ENCODE measurements at places on chromosomes 7 and 10.

DNA sequence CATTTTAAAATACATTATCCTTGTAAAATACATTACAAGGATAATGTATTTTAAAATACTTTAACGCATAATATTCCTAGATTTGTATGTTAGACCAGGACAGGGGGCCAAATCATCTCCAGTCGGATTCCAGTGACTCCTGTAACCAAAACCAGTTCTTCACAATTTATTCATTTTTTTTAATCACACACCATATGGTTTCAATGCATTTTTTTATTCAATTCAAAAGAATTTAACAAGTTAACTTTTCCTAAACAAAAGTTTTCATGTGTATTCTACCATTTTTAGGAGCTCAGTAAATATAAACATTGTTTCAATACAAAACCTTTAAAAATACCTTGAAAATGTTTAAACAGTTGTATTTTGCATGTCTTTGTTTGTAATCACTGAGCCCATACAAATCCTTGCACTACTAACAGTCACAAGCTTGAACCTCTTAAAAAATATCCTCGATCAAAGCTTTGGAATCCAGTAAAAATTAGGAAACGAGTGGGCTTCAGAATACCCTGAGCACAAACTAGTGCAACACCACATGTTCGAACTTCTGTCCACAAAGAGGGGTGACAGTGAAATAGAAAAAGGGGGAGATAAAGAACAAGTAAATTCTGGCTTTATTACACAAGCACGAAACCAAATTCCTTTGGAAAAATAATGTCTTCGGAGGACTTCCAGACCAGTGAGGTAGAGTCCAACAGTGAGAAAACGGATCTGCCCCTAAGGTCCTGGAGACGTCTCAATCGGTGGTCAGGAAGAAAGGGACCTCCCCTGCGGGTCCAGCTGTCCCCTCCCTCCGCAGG is 1.6 kb downstream of the CCDC71L start:
- no peak for DNase-seq

DNA sequence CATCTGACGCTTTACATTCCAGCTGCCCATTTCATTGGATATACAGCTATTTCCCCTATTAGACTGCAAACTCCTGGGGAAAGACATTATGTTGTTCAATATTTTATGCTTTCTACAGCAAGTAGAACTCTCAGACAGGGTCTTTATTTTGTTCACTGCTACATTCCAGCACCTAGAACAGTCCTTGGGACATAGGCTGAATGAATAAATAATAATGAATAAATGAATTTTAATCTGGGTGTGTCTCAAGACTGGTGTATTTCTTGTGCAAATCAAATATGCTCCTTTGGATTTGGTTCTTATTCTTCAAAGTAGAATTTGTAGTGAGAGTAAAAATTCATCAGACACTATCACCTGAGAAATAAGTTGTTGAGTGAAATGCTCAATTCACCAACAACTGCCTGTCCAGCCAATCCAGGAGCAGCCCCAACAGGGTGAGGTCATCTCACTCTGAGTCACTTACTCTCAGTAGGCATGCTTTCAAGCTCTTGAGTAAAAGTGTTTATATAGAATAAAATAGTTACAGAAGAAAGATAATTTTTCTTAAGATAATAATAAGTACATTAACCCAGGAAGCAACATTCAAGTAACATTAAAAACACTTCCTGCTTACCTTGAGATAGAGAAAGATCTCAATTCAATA is 287.5 kb upstream of the NPVF start:
- no peak for DNase-seq

DNA sequence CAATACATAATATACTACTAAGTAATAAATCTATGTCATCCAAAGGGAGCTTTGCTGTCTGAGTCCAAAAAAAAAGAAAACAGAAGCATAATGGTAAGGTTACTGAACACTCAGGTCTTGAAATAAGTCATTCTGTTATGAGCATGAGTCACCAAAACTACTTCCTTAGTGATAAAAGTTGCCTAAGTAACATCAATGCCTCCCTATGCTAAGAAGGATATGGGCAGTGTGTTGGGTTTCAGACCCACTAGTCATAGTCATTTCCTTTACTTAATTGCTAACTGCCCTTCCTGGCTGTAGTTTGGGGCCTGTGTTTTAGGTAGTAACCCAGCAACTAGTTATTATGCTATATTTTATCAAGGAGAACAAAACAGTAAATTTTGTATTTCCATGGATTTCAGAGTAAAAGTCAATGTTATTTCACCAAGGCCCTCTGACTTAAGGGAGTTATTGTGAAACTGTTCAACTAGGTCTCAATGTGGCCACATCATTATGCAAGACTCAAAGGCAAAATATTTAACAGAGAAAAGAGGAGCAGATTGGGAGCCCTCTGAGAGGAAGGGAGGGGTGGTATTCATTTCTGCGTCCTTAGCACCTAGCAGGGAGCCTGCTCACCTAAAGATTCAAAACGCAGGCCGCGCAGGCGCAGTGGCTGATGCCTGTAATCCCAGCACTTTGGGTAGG is 11.7 kb upstream of the VIM start:
- DNase-seq, result peak; percentile 36

- no peak for DNase-seq
Observed at GRCh38 chr10:115441907-115442545, 348.9 kb downstream of the ATRNL1 start.

- no peak for DNase-seq
Observed at GRCh38 chr10:48554656-48555055, 50.2 kb downstream of the ARHGAP22 start.

GRCh38 chr7:11170863-11171568 is 197.3 kb downstream of the PHF14 start:
- no peak for DNase-seq

DNA sequence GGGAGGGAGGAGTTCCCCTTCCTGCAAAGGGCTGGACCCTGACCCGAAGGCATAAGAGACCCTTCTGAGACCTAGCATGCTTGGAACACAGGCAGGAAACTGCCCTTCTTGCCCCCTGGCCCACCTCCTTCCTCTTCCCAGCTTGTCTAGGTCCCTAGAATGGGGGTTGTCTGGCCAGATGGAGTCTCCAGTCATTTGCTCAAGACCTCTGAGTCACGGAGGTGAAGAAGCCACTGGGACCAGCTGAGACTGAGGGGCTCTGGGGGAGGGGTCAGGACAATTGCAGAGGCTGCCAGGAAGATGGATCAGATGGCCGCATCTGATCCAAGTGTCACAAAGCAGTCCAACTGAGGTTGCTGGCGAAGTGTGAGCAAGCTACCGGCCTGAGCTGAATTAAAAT is 46.2 kb downstream of the COL13A1 start:
- DNase-seq, result no peak

GRCh38 chr10:52276986-52277385 is 37.1 kb upstream of the DKK1 start:
- no peak for DNase-seq

GRCh38 chr10:4790922-4791321 is 35.1 kb upstream of the AKR1E2 start:
- DNase-seq, result no peak

DNA sequence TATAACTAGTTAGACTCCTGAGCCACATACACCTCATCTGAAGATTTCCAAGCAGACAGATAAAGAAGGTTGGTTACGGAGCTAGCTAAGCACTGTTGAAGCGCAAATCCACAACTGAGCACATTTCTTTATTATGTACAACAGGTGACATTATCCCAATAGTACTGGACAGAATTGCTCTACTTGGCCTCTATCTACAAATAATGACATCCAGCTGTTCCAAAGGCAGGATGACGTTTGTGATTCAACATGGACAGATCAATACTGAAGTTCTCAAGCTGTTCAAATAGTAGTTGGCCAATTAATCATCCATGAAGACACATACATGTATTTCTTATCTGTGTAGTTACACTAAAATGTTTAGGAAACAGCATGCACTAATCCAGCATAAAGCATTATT is 101.0 kb downstream of the UBE2H start:
- DNase-seq, result peak; percentile 54

- DNase-seq, result no peak
Observed at GRCh38 chr10:8951440-8952089, 897.1 kb downstream of the GATA3 start.

DNA sequence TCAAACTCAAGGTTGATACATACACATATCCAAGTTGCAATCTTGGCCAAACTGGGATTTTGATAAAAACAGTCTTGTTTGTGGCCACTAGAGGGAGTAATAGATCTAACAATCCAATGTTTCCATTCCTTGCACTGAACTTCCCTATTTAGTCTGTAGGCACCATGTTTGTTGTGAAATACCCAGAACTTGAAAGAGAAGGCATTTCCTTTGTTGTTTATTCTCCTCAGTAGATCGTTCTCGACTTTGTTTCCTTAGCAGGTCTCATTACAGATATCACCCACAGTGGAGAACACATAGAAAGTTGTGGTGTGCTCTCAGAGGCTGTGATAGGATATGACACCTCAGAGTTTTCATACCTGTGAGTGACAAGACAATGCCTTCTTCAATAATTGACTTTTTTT is 70.3 kb upstream of the MXI1 start:
- no peak for DNase-seq

DNA sequence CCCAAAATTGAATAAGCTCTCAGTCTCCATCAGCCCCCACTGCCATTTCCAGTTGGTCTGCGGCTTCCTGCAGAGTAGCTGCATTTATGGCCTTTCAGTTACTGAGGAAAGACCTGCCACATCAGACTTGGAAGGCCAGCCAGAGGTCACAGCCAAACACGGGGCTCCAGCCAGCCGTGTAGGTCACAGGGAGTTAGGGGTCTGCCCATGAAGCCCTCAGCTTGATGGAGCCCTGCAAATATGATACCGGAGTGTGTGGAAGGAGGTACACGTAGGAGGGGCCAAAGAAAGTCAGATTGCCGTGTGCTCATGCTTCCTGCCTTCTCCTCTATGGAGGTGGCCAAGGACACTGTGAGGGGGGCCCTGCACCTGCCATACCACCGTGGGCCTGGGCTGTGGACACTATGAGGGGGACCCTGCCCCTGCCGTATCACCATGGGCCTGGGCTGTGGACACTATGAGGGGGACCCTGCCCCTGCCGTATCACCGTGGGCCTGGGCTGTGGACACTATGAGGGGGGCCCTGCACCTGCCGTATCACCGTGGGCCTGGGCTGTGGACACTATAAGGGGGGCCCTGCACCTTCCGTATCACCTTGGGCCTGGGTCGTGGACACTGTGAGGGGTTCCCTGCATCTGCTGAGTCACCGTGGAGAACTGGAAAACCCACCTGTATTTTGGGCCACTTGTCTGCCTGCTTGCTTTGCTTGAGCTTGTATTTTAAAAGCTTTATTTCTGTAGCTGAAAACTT is 335.7 kb upstream of the SHH start:
- no peak for DNase-seq

GRCh38 chr7:142313528-142313927 is 55.7 kb upstream of the PRSS58 start:
- DNase-seq, result no peak
